ENCODE measurements at places on chromosomes 6 and 20. TPM values are rescaled to one million over a fixed set of nuclear protein-coding genes. Genes with fewer than 3 reads are reported as not detected.

The PTCHD4 gene
- 1.8 TPM for polyA plus RNA-seq

The NOX3 gene
- polyA plus RNA-seq = 3.1 TPM

- no peak for DNase-seq
Measured at GRCh38 chr6:21173031-21173430, 420.5 kb upstream of the SOX4 start.

The PPP1R14C gene
- 19.0 TPM for polyA plus RNA-seq

The ACTR5 gene
- polyA plus RNA-seq = 10.1 TPM

The PREX1 gene
- polyA plus RNA-seq = 16.7 TPM

The RPS21 gene
- 820 TPM for polyA plus RNA-seq

The ABCF1 gene
- polyA plus RNA-seq = 66.8 TPM
